ENCODE measurements at places on chromosomes 1 and 21.

DNA sequence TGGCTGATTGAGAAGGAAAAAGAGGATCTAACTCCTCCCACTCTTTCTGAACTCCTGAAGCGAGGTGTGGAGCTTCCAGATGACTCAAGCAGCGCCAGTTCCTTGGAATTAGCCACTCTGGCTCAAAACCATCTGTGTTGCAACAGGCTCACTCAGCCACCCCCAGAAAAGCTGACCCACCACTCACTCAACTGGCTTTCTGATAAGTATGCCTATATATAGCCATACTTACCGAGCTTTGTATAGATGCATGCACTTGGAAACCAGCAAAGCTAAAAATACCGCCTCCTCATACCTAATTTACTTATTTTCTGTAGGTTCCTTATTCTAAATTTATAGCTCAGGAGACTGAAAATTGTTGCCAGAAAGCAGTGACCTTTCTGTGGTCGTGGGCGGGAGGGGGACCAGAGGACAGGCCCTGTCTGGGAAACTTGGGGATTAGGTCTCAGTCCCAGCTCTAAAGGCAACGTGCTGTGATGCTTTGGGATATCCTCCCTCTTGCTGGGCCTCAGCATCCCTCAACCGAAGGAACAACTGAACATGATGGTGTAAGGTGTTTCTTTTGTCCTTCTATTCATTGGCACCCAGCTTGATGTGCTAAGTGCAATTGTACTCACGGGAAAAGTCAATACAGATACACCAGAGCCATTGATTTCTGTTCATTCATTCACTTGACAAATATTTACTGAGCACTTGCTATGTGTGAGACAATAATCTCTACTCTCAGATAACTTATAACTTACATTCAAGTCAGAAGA, 65.7 kb downstream of the NENF start:
- no peak for DNase-seq

DNA sequence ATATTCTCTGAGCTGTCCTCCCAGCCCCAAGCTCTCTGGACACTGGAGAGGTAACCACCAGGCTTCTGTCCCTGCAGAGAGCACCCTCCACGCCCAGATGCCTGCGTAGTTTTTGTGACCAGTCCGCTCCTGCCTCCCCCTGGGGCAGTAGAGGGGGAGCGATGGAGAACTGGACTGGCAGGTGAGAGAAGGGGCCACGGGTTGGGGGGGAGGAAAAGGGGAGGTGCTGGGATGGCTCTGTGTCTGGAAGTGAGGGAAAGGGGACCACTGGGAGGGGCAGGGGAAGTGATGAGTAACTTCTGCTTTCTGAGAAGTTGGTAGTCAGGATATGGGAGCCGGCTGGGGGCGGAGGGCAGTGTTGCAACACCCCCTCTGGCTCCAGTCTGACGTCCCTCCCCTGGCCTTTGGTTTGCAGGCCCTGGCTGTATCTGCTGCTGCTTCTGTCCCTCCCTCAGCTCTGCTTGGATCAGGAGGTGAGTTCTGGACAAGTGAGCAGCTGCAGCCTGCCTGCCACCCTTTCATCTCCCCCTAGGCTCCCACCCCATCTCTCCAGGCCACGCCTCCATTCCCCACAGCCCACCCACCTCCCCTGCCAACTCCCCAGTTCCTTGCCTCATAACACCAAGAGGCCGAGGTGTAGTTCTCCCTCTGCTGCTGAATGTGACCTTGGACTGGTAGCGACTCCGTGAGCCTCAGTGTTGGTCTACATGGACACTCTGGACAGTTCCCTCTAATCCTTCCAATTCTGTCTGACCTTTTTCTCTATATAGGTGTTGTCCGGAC, 3.1 kb downstream of the ADAMTSL4 start:
- DNase-seq, result peak; percentile 37

DNA sequence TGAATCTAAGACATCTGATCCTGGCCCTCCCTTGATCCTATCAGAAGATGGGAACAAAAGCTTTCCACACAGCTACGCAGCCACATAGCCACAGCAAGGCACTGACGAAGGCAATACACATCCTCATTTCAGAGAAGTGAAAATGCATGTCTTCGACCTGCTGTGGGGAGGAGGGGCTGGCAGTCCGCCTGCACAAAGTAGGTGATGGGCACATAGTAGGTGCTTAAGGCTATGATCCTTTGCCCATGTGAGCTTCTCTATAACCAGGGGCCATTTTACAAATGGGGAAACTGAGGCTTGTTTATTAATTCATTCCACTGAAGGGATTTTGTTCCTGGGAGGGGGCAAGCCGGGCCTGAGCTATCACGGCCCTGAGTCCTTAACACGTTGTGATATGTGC, 94.2 kb downstream of the PAX7 start:
- no peak for DNase-seq

DNA sequence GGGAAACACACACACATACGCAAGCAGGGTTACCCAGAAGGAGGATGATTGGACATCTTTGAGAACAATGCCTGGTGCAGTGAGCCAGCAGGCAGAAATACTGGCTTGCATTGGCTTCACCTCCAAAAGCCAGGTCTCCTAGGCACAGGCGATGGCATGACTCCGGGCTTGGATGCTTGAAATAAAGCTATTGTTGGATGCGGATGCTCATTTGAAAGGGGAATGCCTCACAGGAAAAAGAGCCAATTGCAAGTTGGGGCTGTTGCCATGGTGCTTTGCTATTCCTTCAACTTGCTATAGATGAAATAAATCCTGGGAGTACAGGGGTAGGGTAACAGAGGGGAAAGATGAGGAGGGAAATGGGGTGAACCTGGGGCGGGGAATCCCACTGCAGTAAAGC, 180.7 kb upstream of the SGIP1 start:
- DNase-seq, result no peak

GRCh38 chr1:174219606-174220370, 60.5 kb downstream of the RABGAP1L start:
- DNase-seq, result no peak

GRCh38 chr1:155514582-155515187, 47.9 kb downstream of the ASH1L start:
- DNase-seq, result no peak

GRCh38 chr1:36109041-36109679, 15.9 kb downstream of the COL8A2 start:
- DNase-seq, result no peak

DNA sequence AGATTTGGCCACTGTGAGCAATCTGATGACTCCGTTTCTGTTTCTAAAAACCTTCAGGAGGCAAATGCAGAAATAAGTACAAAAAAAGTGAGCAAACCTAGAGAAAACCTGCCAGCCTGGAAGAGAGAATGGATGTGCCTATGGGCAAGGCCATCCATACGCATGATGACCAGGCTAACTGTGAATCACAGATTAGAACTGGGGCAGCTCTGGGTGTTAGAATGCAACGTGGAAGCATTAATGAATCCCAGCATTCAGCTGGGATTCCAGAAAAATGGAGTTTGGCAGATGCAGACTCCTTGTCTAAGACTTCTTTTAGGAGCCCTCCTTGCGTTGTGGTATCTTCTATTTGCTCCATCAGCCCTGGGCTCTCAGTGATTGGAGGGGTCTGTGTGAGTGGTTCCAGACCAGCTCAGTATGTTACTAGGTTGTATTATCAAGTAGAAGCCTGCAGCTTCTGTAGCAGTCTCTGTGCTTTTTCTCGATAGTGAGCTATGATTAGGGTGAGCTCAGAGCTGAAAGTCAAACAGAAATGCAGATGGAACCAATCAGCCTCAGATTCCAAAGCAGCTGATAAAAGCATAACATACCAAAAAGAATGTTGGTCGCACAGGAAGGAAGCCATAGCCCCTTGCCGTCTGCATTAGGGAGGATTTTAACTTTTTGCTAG, 154.0 kb downstream of the PSMG1 start:
- DNase-seq, result no peak

GRCh38 chr1:59266180-59266926, 30.5 kb upstream of the FGGY start:
- DNase-seq, result no peak

DNA sequence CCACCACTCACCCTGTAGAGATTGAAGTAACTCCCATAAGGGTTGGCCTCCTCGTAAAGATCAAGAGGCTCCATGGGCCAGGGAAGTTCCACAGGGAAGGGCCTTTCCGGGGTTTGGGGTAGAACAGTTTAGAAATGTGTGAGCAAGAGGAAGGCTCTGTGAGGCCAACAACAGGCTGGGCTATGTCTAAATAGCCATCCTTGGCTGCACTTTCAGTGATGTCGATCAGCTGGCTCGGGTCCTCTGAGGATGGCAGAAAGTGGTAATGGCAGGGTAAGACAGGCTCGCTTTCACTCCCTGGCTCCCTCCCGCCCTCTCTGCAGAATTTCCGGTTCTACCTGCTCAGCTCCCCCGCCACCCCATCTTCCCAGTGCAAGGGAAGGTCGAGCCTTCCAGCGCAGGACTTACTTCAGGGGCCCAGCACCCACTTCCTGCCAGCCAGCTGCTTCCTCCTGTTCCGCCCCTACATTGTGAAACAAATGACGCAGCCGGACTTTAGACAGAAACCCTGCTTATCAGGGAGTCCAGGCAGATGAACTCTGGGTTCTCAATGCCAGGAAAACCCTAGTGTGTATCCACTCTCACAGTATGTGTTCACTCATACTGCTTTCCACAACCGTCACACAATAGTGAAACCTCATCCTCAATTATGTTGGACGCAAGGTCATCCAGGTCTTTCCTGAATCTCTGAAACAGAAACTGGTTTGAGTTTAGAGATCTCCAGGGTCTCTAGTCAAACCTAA, 7.3 kb downstream of the F11R start:
- peak; percentile 75 for DNase-seq

DNA sequence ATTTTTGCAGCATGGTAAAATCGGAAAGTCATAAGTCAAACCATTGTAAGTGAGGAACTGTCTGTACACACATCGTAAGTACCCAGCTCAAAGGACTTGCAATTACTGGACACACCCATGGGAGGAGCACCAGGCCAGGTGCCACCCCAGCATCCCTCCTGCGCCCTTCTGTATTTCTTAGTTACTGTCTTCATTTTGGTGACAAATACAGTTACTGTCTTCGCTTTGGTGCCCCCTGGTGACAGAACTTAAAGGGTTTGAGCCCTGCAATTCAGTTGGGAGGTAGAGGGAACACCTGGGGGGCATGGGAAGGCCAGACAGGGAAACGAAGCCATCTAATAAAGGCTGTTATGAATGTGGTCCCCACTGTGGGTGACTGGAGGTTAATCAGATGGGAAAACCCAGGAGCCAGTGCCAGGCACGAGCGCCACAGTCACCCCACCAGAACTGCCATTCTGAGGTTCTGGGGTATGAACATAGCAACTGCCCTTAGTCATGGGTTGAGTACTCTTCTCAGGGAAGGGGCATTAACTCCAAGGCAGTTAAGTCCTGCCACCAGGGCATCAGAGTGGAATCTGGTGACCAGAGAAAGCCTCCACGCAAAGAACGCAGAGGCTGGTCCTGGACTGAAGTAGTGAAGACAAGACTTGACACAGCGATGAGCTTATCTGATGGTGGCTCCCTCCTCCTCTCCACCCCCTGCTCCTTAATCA, 612.9 kb downstream of the PTPRU start:
- DNase-seq, result no peak

- no peak for DNase-seq
These were observed 1.8 kb upstream of the EXTL1 start for GRCh38 chr1:26019641-26020315.

- DNase-seq, result no peak
These were observed 376 bp upstream of the NUAK2 start for GRCh38 chr1:205321959-205322283.

DNA sequence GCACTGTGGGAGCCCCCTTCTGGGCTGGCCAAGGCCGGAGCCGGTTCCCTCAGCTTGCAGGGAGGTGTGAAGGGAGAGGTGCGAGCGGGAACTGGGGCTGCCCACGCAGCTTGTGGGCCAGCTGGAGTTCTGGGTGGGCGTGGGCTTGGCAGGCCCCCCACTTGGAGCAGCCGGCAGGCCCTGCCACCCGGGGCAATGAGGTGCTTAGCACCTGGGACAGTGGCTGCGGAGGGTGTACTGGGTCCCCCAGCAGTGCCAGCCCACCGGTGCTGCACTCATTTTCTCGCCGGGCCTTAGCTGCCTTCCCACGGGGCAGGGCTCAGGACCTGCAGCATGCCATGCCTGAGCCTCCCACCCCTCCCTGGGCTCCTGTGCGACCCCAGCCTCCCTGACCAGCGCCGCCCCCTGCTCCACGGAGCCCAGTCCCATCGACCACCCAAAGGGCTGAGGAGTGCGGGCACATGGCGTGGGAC, 11.6 kb downstream of the SCYL3 start:
- no peak for DNase-seq

GRCh38 chr1:164575356-164575886, 16.4 kb downstream of the PBX1 start:
- DNase-seq, result no peak

DNA sequence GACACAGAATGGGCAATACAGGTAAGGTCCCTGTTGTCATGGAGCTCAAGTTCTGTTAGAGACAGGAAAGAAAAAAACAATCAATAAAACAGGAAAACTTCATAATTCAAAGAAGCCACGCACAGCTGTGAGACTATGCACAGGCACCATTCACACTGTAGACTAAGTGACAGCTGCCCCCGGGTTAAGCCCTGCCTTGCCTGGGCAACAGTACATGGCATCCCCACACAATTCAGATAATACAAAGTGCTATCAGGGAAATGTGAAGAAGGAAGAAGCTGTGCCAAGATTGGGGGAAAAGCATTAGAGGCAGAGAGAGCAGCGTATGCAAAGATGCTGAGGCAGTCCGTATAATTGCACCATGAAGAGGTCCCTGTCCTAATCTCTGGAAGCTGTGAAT, 9.0 kb upstream of the KCNE2 start:
- DNase-seq, result no peak

- DNase-seq, result no peak
These were observed 499.8 kb downstream of the KIF26B start for GRCh38 chr1:245654460-245655050.

GRCh38 chr1:231857609-231858135, 231.1 kb downstream of the DISC1 start:
- no peak for DNase-seq

DNA sequence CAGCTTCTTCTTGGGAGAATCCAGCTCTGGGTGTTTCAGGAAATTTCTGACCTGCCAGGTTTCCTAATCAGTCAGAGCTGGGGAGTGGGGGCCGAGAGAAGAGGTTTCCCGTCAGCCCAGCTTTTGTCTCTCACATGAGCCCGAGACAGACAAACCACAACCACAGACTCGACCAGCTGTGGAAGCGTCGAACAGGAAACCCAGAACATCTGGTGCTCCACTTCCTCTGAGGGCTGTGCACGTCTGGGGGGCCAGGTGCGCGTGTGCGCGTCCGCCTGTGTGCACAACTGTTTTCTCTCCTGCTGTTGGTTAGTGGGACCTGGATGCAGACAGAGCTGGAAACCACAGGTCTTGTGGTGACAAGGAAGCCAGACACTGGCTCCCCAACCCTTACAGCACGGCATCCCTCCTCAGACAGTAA, 113.0 kb upstream of the SLC25A33 start:
- DNase-seq, result peak; percentile 37

- DNase-seq, result no peak
These were observed 170.8 kb downstream of the S1PR1 start for GRCh38 chr1:101407505-101408211.

DNA sequence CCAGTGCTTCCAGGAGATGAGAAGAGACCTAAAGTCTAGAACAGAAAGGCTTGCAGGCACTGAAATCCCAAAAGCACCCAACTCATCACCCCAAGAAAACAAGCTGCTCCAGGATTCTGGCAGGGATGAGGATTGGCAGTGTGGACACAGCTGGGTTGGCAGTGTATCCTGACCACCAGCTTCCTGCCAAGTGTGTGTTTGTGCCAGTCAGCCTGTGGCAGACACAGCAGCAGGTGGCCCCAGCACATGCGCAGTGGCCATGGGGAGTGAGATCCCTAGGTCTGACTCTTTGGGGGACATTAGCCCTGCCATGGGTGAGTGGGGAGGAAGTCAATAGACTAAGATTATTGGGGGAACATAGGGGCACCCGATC, 8.7 kb upstream of the SNAPIN start:
- no peak for DNase-seq

All from esophagus squamous epithelium (tissue), 5 donors.